ENCODE measurements at places on chromosomes 4 and X. TPM values are rescaled to one million over a fixed set of nuclear protein-coding genes. Genes with fewer than 3 reads are reported as not detected.

The SH3RF1 gene
- 18.7 TPM for total RNA-seq

The NXF2 gene
- total RNA-seq: not detected

The FAM47E gene
- 1.3 TPM for total RNA-seq

The SOWAHD gene
- total RNA-seq: 0.17 TPM

The AMBN gene
- total RNA-seq: not detected

The SORCS2 gene
- 0.29 TPM for total RNA-seq

The CTAG1A gene
- not detected for total RNA-seq

The CXCL1 gene
- total RNA-seq: 16.4 TPM

The NLGN4X gene
- under 0.01 TPM for total RNA-seq

The MPP1 gene
- 49.1 TPM for total RNA-seq

The CXCL8 gene
- total RNA-seq: 0.58 TPM

The ATP2B3 gene
- not detected for total RNA-seq

The DAPP1 gene
- total RNA-seq: not detected

The CNKSR2 gene
- total RNA-seq: 0.66 TPM

The FUNDC1 gene
- 11.4 TPM for total RNA-seq

The SPANXA1 gene
- total RNA-seq: not detected

The YY2 gene
- total RNA-seq: 2.8 TPM

The AFM gene
- not detected for total RNA-seq

The MAGEE1 gene
- total RNA-seq: 1.9 TPM

The VSIG1 gene
- not detected for total RNA-seq

All from smooth muscle cell of trachea (primary cell).